Peyer's patch (tissue), 4 donors: ENCODE measurements at places on chromosomes 2 and 18. TPM values are rescaled to one million over a fixed set of nuclear protein-coding genes. Genes with fewer than 3 reads are reported as not detected.
A peak's percentile ranks its signal among the peaks of the same experiment; 100 is the strongest.

DNA sequence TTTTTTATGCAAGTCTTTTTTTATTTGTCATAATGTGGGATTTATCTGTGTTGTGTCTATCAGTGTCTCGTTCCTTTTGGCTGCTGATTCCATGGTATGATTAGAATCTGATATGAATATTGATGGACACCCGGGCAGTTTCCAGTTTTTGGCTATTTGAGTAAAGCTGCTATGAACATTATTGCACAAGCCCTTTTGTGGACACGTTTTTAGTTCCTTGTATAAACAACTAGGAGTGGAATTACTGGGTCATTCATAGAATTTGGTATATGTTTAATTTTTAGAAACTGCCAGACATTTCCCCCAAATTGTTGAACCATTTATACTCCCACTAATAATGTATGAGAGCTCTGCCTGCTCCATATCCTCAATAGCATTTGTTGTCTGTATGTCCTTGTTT lies 26.6 kb downstream of the HK2 start:
- DNase-seq, result no peak

DNA sequence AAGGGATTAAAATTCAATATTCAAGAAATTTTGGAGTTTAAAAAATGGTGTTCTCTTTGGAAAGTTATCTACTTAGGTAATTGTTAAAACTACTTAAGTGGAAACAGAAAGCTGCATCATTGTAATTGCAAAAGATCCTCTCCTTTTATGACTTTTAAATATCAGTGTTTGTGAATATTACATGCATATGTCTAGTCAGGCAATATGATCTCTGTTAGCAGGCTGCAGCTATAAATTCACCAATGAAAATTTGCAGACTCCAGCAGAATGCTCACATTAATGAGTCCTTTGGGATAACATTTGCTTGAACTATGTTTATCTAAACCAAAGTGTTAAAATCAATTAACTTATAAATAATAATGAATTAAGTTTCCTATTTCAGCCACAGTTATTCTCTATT lies 59.2 kb upstream of the CSRNP3 start:
- DNase-seq, result no peak

- DNase-seq, result no peak
These were observed 149.1 kb upstream of the MGAT5 start for GRCh38 chr2:134104754-134105153.

- DNase-seq, result no peak
These were observed 61.7 kb downstream of the ASB1 start for GRCh38 chr2:238488347-238488826.

- no peak for DNase-seq
These were observed 421.8 kb upstream of the MAP2 start for GRCh38 chr2:209002054-209002453.

DNA sequence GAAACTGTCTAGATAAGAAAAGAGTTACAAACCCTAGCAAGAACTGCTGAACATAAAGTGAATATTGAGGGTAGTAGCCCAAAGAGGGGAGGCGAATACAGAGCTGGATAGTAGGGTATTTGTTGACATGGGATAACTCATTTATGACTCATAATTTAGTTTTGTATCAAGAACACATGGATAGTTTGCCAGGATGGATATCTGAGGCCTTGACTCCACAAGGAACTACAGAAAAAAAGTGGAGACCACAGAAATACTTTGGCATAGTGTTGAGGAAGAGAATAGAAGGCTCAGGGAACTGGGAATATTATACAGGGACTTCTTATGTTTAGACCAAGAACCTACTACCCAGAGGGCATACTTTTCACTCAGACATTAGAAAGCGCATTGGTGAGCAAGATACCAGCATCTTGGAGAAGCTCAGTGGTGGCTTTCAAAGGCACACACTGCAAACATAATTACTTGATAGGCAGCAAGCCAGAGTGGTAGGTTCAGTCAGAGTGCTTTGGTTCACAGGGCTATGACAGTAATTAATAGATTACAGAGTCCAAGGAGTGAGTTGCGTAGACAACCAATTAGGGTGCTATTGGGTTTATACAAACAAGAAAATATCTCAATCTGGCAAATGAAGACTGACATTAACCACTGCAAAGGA lies 51.9 kb upstream of the ZBTB7C start:
- no peak for DNase-seq

GRCh38 chr2:240225660-240226475 lies 85.4 kb upstream of the OTOS start:
- DNase-seq, result no peak

- no peak for DNase-seq
These were observed 4.9 kb downstream of the CIDEA start for GRCh38 chr18:12258719-12259705.

DNA sequence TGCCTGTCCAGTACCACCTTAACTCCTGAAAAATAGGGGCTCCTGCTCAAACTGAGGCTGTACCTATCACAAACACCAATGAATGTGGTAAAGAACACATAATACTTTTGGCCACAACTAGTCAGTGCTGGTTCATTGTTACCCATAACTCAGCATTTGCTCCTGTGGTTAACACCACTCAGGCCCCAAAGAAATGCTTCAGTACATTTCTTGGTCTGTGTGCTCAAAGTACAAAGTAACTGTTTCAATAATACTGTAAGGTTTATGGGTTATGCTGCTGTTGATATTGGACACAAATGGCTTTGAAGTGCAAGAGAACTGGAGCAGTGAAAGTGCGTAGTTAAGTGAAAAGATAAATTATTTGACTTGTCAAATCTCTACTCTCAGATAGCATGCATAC lies 95.0 kb upstream of the TACR1 start:
- DNase-seq, result no peak

- DNase-seq, result peak; percentile 14
These were observed 17.3 kb upstream of the KCNF1 start for GRCh38 chr2:10894264-10894935.

DNA sequence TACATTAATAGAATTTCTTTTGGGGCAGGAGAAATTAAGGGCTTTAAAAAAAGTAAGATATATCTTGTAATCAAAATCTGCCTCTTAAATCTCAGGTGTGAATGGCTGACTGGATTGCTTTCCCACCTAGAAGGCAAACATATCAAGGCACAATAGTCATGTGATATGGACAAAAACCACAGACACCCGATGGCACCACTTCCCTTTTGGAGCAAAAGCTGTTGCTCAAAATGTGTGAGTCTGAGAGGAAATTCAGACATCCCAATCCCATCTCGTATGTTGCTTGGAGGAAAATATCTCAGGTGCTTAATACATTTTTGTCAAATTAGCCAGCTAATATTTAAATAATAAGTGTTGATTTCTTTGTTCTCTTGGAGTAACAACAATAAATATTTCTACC lies 120.7 kb downstream of the KCNF1 start:
- DNase-seq, result no peak

DNA sequence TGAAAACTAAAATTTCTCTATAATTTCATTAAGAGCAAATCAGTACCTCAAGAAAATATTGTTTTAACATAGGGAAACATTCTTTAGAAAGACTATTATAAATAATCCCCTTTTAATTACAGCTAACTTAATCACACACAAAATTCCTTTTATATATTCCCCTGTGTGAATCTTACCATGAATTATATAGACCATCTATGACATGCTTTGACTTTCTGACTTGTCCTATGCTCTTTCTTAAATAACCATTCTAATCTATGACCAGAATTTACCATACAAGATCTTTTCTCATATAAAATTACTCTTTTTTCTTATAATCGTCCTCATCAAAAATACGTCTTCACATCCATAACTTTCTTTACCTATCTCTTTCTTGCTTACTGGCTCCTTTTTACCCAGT lies 824.2 kb upstream of the FAM98A start:
- DNase-seq, result no peak

- DNase-seq, result no peak
These were observed 154.5 kb downstream of the AGPS start for GRCh38 chr2:177547122-177547521.

DNA sequence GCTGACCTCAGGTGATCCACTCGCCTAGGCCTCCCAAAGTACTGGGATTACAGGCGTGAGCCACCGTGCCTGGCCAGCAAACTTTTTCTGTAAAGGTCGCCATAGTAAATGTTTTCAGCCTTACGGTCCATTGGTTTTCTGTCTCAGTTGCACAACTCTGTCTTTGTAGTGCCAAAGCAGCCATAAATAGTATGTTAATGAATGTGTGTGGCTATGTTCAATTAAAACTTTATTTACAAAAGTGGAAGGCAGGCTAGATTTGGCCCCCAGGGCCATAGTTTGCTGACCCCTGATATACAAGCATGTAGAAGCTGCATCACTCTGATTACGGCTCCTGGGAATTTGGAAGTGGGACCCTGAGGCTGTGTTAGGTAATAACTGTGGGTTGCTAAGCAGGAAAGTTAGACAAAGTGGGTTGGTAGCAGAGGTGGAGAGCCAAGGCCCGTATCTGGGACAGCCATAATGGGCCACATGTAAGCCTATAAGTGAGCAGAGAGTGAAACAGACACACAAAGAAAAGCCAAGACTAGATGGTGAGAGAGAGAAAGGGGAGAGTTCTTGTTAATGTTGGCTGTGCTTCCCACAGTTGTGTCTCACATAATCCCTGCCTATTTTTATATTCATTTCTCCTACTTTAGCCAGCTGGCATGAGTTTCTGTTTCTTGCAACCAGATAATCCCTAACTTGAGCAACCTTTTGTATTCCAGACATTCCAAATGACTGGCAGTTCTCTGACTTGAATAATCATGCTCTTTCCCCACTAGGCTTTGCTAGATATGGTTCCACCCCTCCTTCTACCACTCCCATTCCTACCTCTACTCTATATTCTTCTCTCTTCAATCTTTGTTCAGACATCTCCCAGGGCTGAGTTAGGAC lies 223.3 kb upstream of the STON1 start:
- DNase-seq, result no peak

TGFA gene
- total RNA-seq, result 2.5 TPM

IL1RN gene
- not detected for total RNA-seq

OSR1 gene
- 5.0 TPM for total RNA-seq

TRABD2A gene
- total RNA-seq, result 56.3 TPM

RETREG2 gene
- 80.3 TPM for total RNA-seq

UGT1A5 gene
- total RNA-seq, result 24.2 TPM
